ENCODE measurements at places on chromosomes 7 and 10.
A peak's percentile ranks its signal among the peaks of the same experiment; 100 is the strongest.

DNA sequence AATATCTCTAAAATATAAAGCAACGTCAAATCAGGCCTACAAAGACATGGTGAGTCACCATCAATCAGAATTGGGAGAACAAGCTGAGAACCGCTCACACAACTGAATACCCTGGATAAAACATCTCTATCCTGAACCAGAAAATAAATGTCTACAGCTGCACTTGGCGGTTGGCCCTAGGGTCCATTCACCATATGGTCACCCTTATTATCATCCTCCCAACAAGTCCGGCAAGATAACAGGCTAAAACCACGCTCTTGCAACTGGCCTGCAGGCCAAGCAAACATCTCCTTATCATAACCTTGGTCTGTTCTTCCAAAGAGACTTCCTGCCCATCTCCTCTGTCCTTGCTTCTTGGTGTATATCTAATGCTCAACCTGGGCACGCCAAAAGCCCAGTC is 310.7 kb downstream of the CALN1 start:
- no peak for DNase-seq

- no peak for DNase-seq
Observed at GRCh38 chr10:59945590-59945989, 39.2 kb upstream of the CCDC6 start.

DNA sequence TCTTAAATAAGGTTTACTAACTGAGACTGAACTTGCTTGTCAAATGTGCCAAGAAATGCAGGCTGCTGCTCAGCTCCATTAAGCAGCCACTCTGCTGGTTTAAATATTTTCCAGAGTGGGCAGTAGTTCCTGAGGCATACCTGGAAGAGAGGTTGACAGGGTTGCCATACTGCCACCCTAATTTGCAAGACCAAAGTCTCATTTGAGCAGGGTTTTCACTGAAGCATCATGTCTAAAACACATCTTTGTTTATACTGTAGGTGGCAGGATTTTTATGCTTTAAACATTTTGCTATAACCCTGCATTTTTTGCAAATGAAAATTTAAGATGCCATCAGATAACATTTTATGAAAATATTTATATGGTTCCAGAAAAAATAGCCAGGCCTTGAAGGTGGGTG is 618.0 kb upstream of the LRRTM3 start:
- no peak for DNase-seq

GRCh38 chr7:4225881-4226523 is 456.1 kb upstream of the FOXK1 start:
- no peak for DNase-seq

DNA sequence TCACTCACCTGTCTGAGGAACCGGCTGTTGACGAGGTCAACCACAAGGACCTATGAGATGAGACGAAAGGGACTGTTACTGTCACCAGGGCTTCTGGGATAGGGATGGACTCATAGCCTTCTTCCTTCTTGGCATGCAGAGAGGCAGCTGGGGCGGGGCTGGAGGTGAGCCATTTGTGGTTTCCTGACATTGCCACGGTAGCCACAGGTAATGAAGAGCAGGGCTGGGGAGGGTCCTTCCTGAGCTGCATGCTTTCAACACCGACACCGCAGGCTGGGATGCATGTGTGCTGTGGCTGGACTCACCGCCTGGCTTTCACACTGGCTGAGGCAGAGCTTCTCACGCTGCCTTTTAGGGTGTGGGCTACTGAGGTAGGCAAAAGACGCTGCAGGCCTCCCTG is 46.4 kb upstream of the MKRN1 start:
- DNase-seq = no peak

- peak; percentile 77 for DNase-seq
Observed at GRCh38 chr10:34808801-34809745, 6.0 kb downstream of the PARD3 start.

- no peak for DNase-seq
Observed at GRCh38 chr10:120017733-120018417, 125.3 kb downstream of the SEC23IP start.

DNA sequence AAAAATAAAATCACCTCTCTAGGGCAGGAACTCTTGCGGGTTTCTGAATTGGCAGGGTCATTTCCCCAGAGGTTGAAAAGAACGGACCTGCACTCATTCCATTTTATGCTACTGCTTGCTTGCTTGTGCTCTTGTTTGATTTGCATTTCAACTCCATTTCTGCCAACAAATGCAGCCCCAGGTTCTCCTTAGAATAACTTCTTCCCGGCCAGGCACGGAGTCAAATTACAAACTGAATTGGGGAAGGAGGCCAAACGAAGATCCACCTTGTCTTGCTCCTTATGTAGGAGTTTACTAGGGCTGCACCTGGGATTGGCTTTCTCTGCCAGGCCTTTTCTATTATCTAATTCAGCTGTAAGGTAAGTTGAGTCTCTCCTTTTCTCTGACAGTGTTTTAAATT is 79.6 kb downstream of the HGF start:
- peak; percentile 44 for DNase-seq

DNA sequence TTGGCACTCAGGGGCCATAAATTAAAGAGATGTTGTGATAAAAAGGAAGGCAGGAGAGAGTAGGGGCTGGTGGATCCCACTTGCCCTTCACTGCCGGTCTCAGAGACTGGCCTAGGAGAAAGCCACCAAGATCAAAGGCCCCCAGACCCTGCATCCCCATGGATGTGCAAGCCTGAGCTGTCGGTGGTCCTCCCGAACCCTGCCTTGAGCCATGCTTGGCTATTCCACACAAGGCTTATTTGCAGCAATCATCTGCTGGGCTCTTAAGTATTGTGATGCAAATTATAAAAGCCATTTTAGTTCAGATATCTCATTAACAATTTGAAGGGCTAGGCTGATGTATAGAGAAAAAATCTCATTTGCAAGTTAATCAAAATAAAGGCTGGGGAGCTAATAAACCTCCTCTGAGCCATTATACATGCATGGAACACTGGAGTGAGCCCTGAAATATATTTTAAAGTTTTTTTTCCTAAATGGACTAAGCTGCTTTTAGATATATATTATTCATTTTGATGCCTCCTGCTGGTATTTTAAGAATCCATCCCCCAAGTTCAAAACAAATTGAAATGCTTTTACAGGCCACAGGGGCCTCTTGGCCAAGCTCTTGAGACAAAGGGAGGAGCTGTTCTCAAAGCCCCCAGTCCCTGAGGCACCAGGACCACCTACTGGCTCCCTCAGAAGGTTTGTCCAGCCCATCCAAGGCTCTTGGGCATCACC is 28.1 kb downstream of the OAT start:
- no peak for DNase-seq

- no peak for DNase-seq
Observed at GRCh38 chr10:70286616-70287015, 2.8 kb upstream of the NPFFR1 start.

All from ELF-1 (cell line).